Activated CD4-positive, alpha-beta memory T cell treated with anti-CD3 and anti-CD28 coated beads, Interleukin-2, amount 10 ng/mL, durations not matched to agents 7 days and 5 days (primary cell): ENCODE measurements at places on chromosomes 2 and 18. TPM values are rescaled to one million over a fixed set of nuclear protein-coding genes. Genes with fewer than 3 reads are reported as not detected.

GRCh38 chr2:11160731-11161455 lies 5.6 kb downstream of the SLC66A3 start:
- no peaks in the 10 kb centered on the region for H3K27me3 ChIP-seq
- peak overlapping the region; percentile 96 for H3K27ac ChIP-seq
- peaks cover 29% of the 10 kb centered on the region for H3K4me1 ChIP-seq
- H3K4me3 ChIP-seq = peak overlapping the region; percentile 64
- H3K36me3 ChIP-seq = no peaks in the 10 kb centered on the region

The SKOR2 gene
- not detected for total RNA-seq

The CKAP2L gene
- total RNA-seq = 63.3 TPM

The UGT1A4 gene
- not detected for total RNA-seq

GRCh38 chr18:50573679-50574078 lies 13.8 kb downstream of the MAPK4 start:
- no peak overlapping the region for H3K4me3 ChIP-seq
- no peak overlapping the region for H3K27ac ChIP-seq
- DNase-seq = no peak
- no peaks in the 10 kb centered on the region for H3K36me3 ChIP-seq
- peaks cover 14% of the 10 kb centered on the region for H3K27me3 ChIP-seq

GRCh38 chr2:106825161-106825560 lies 60.8 kb downstream of the ST6GAL2 start:
- no peaks in the 10 kb centered on the region for H3K27me3 ChIP-seq
- DNase-seq = no peak
- H3K36me3 ChIP-seq = no peaks in the 10 kb centered on the region
- no peak overlapping the region for H3K27ac ChIP-seq

DNA sequence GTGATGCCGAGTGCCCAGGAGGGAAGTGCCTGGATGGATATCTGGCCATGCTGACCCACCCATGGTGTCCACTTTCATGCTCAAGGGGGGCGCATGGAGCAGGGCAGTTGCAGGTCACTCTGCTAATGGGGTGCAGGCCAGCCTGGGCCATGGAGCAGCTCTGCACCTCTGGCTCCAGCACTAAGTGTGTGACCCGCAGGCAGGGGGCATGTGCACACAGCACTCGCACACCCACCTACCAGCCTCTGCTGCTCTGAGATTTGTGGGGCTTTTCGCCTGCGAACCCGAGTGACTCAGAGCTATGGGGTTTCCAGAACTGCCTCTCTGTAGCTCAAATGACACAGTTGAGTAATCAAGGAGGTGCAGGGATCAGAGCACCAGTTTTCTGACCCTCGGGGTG lies 66.2 kb downstream of the CYP26B1 start:
- H3K27ac ChIP-seq = no peak overlapping the region
- DNase-seq = no peak
- no peaks in the 10 kb centered on the region for H3K4me1 ChIP-seq
- no peaks in the 10 kb centered on the region for H3K27me3 ChIP-seq
- H3K4me3 ChIP-seq = no peak overlapping the region
- H3K36me3 ChIP-seq = no peaks in the 10 kb centered on the region

DNA sequence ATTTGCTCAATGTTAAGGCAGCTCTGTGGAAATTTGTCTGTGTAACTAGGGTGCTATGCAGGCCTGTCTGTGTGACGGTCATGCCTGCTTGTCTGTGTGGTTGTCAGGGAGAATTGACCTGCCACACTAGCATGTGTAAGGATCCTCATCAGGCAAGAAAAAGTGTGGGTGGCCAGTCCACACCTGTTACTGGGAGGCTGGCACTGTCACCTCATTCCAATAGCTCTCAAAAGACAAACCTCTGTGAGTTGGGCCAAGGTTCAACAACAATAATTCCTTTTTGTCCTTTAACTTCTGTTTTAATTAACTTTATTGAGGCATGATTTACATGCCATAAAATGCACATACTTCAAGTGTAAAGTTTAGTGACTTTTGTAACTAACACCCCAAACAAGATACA lies 4.2 kb upstream of the MARCO start:
- no peaks in the 10 kb centered on the region for H3K4me1 ChIP-seq
- H3K36me3 ChIP-seq = no peaks in the 10 kb centered on the region
- no peak overlapping the region for H3K27ac ChIP-seq
- no peaks in the 10 kb centered on the region for H3K27me3 ChIP-seq

- H3K27me3 ChIP-seq = no peaks in the 10 kb centered on the region
- no peak overlapping the region for H3K4me3 ChIP-seq
- H3K4me1 ChIP-seq = peaks cover 7% of the 10 kb centered on the region
- H3K27ac ChIP-seq = no peak overlapping the region
- no peak for DNase-seq
- H3K36me3 ChIP-seq = no peaks in the 10 kb centered on the region
Measured at GRCh38 chr18:62981566-62981965, 266.2 kb downstream of the PHLPP1 start.

The RAB17 gene
- total RNA-seq = not detected

DNA sequence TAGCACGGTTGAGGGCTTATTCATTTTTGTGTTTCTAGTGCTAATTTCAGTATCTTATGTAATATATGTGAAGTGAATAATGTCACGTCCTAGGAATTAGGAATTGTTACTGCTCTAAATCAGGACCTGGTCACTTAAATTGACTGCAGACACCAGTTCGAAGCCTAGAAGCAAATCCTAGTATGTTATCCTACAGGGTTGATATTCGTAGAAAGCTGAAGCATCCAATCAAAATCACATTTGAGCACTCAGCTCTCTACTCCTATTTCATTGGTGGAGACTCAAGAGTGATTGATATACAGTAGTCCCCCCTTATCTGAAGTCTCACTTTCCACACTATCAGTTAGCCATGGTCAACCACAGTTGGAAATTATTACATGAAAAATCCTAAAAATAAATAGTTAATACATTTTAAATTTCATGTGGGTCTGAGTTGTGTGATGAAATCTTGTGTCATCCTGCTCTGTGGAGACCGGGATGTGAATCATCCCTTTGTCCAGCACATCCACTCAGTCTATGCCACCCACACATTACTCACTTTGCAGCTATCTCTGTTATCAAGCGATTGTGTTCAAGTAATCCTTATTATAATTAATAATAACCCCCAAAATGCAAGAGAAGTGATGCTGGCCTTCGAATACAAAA lies 35.2 kb upstream of the SCN9A start:
- no peaks in the 10 kb centered on the region for H3K27me3 ChIP-seq
- no peak overlapping the region for H3K4me3 ChIP-seq
- no peak for DNase-seq
- no peak overlapping the region for H3K27ac ChIP-seq
- H3K36me3 ChIP-seq = no peaks in the 10 kb centered on the region

DNA sequence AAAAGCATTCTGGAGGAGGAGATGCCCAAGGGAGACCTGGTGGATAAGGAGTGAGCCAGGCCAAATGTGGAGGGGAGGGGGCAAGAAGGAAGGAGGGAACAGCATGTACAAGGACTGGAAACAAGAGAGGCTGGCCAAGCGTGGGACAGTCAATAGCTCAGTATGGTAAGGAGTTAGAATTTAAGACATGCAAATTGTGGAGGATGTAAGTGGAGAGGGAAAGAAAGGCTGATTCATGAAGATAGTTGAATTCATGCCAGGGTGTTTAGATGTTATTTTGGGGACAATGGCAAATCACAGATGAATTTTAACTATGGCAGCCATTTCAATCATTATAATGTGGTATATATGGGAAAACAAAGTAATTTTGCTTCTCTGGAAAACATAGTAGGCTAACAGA lies 462.3 kb downstream of the MEIS1 start:
- H3K36me3 ChIP-seq = no peaks in the 10 kb centered on the region
- H3K4me3 ChIP-seq = no peak overlapping the region

DNA sequence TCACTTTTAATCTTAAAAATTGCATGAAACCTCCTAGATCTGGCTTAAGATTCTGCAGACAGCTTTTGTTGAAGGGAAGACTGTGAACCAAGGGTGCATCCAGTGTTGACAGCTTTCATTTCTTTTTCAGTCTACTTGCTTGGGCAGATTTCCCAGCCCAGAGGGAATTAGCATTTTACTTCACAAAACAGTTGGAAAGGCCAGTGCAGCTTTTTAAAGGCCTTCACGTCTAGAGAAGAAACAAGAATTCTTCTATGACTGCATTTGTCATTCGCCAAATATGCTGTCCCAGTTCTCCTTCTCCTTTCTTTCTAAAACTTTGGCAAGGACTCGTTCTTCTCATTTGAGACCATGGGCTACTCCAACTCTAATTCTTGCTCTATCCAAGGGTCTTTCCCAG lies 17.4 kb downstream of the NTSR2 start:
- H3K27ac ChIP-seq = no peak overlapping the region
- no peaks in the 10 kb centered on the region for H3K4me1 ChIP-seq
- H3K36me3 ChIP-seq = no peaks in the 10 kb centered on the region

- H3K36me3 ChIP-seq = no peaks in the 10 kb centered on the region
- no peak overlapping the region for H3K4me3 ChIP-seq
- peaks cover 3% of the 10 kb centered on the region for H3K4me1 ChIP-seq
- DNase-seq = no peak
Measured at GRCh38 chr2:54771166-54771885, 47.9 kb downstream of the EML6 start.

- no peaks in the 10 kb centered on the region for H3K4me1 ChIP-seq
- no peak overlapping the region for H3K4me3 ChIP-seq
- no peak overlapping the region for H3K27ac ChIP-seq
- no peaks in the 10 kb centered on the region for H3K27me3 ChIP-seq
Measured at GRCh38 chr2:159807183-159808031, 9.4 kb upstream of the CD302 start.

- peaks cover 30% of the 10 kb centered on the region for H3K4me1 ChIP-seq
- no peak overlapping the region for H3K4me3 ChIP-seq
Measured at GRCh38 chr2:237735798-237736197, 62.8 kb upstream of the RBM44 start.

DNA sequence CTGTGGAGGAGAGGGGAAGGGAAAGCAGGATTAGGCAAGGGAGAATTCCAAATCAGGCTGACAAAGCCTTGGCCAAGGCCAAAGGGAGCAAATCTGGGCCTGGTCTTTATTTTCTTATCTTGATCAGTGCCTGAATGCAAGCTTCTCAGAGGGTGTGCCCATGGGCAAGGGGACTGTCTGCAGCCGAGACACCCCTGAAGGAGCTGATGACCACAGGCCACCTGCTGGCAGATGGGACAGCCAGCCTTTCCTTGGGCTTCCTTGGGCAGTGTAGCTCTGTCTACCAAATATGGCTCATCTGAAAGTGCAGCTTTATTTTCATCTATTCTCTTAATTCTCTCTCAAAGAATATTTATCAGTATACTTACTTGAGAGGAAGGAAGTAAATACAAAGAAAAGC lies 117.0 kb downstream of the PKP4 start:
- no peak overlapping the region for H3K4me3 ChIP-seq
- no peaks in the 10 kb centered on the region for H3K4me1 ChIP-seq
- H3K27ac ChIP-seq = no peak overlapping the region
- DNase-seq = no peak
- no peaks in the 10 kb centered on the region for H3K27me3 ChIP-seq

GRCh38 chr2:47070155-47070919 lies 84.8 kb downstream of the STPG4 start:
- H3K36me3 ChIP-seq = peaks cover 24% of the 10 kb centered on the region
- no peak for DNase-seq
- H3K4me3 ChIP-seq = no peak overlapping the region
- H3K4me1 ChIP-seq = peaks cover 29% of the 10 kb centered on the region
